CD4-positive, alpha-beta T cell treated with Interferon alpha-2 for 1 hour (primary cell): ENCODE measurements at places on chromosomes 3 and 15.

DNA sequence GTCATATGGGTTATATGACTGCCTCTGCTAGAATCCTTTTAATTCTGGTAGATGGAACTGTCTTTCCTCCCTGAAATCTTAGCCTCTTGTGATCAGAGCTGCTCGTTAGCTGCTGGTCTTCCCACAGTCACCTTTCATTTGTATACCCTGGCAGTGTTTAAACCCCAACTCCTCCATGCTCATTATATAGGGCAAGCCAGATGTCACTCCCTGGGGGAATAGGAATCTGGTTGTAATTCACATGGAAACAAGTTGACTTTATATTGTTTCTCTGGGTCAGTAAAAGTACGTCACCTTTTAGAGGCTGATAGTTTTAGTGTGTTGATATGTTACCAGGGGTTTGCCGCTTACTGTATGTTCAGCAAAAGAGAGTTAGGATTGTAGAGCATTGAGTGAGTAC, 103.5 kb downstream of the ITPR1 start:
- DNase-seq: no peak

- no peak for DNase-seq
These were observed 21.9 kb downstream of the AAGAB start for GRCh38 chr15:67232591-67232990.

DNA sequence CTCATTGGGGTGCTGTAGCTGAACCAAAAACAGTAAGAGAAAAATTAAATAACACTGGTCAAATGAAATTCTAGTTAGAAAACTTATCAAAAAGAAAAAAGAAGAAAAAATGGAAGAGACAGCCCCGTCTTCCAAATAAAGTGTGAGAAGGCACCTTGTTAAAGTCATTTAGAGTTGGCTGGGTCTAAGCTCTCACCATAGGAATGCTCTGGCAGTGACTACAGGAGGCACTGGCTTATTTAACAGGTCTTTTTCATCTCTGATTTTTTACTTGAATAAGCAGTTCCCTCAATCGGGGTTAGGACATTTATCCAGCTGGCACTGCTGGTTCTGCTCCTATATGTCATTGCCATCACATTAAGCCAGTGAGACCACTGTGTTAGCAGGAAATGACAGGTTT, 1.6 kb upstream of the ABI3BP start:
- DNase-seq: no peak

DNA sequence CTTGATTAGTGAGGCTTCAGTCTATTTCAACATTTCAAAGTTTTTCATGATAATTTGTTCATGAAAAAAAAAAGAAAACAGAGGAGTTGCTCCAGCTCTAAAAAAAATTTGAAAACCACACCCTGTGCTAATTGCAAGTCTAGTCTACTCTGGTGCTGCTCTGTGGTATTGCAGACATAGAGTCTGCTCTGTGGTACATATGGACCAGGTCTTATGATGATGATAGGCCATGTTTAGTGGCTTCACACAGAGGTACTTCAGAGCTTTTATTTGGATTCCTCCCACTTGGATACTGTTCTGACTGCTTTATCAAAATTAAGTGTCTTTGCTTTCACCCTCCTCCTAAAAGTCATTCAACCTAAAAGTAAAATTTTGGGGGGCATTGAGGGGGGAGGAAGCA, 160.8 kb downstream of the ALCAM start:
- no peak for DNase-seq

DNA sequence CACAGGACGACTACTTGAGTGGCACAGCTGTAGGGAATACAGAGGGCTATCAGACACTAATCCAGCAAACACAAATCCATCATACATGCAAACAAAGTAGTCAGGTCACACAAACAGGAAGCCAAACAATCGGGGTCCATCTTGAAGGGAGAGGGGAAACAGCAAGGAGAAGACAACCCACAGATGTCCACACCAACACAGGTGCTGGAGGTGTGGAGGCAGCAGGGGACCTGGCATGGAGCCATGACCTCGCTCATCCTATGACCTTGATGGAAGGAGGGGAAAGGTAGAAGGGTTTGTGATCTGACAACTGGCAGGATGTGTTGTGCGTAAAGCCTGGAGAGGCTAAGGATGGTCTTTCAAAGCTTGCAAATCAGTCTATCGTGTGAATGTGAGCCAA, 39.9 kb upstream of the SKOR1 start:
- no peak for DNase-seq

DNA sequence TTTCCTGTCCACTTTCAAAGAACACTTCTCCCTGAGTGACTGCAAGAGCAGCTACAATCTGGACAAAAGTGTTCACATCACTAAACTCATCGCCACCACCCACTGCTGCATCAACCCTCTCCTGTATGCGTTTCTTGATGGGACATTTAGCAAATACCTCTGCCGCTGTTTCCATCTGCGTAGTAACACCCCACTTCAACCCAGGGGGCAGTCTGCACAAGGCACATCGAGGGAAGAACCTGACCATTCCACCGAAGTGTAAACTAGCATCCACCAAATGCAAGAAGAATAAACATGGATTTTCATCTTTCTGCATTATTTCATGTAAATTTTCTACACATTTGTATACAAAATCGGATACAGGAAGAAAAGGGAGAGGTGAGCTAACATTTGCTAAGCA, 1.8 kb downstream of the CCRL2 start:
- no peak for DNase-seq

DNA sequence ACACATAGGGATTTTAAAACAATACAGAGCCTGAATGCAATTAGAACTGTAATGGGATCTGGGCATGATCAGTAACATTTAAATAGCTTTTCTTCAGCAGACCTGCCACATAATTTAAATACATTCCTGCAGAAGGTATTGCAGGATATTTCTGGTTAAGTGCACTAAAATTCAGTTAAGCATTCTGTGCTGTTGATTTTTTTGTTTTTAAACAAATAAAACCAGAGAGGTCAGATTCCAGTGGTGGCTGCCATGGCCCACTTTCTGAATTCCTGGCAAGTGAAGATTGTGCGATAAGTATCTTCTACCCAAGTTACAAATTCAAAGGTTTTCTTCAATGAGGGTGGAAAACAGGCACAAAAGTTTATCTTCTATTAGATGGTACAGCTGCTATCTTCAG, 98.7 kb downstream of the RAP2B start:
- DNase-seq: no peak
